ENCODE measurements at places on chromosomes 7 and 10.

DNA sequence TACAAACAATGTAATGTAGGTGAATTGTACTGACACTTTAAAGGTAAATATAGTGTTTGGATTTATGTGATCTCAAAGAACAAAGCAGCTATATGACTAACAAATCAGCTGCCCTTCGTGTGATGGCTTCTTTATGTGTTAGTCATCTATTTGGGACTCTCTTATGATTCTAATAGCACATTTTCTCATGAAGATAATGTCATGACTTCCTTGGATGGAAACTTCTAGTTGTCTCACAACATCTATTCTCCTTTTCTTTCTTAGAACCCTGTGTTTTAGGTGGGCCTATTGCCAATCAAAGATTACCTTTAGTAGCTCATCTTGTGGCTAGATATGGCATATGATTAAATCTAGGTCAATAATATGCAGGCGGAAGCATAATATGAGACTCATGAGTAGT lies 45.0 kb downstream of the TMEM106B start:
- DNase-seq, result no peak

GRCh38 chr7:86598311-86598710 lies 45.4 kb upstream of the GRM3 start:
- DNase-seq, result no peak

DNA sequence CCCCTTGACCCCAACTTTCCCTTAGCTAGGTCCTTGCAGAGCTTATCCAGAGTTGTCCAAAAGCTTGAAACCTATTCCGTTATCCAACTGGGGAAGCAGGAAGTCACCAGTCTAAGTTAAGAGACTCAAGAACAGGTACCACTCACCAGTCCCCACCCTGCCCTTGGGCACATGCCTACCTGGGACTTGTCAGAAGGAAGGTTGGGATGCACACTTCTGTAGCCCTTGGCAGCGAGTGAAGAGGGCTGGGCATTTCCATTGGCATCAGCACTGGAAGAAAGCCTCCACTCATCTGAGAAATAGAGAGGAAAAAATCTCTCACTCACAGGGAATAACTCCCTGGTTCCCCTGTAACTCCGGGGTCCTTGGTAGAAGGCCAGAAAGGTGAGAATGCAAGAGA lies 131.0 kb upstream of the PDLIM1 start:
- DNase-seq, result no peak

DNA sequence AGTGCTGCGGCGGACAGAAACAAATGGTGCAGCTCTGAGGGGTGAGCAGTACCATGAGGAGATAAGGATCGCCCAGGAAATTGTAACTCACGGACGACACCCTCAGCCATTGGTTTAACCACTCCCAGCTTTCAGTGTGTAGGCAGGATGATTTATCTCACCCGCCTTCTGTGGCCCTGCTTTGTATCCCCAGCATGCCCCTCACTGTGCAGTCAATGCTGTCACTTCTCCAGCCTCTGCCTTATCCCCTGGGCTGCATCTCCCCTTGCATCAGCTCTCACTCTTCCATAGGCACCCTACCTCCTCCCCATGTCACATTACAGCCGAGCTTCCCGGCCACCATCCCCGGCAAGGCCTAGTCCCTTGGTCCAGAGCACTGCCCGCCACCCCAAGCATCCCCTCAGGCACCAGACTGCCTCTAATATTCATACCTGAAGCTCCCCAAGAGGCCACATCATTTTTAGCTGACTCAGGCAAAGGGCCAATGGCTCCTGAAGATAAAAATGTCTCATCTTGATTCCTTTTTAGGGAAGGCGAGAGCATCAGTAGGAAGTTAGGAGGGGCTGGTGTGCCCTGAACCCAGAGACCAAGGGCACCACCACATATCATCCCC lies 77.1 kb downstream of the CARD11 start:
- DNase-seq, result no peak

GRCh38 chr10:79048639-79049550 lies 19.9 kb upstream of the ZMIZ1 start:
- no peak for DNase-seq

GRCh38 chr7:105256761-105257231 lies 131.9 kb downstream of the SRPK2 start:
- no peak for DNase-seq

DNA sequence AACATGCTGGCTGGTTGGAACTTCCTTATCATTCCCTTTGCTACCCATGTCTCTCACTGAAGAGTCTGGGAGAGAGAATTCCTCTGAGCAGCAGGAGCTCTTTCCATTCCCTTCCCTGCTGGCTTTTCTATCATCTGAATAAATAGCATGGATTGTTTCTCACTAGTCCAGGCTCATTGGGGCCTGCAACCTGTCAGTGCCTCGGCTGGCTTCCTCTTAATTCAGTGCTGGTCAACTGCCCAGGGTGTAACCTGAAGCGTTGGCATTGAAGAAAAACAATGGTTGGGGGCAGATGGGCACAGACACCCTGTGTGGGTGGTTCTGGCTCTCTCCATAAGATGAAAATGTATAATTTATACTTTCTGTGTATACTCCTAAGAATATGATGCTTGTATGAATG lies 155.6 kb downstream of the ANLN start:
- no peak for DNase-seq

GRCh38 chr10:69584624-69585023 lies 11.4 kb upstream of the NEUROG3 start:
- DNase-seq, result no peak

DNA sequence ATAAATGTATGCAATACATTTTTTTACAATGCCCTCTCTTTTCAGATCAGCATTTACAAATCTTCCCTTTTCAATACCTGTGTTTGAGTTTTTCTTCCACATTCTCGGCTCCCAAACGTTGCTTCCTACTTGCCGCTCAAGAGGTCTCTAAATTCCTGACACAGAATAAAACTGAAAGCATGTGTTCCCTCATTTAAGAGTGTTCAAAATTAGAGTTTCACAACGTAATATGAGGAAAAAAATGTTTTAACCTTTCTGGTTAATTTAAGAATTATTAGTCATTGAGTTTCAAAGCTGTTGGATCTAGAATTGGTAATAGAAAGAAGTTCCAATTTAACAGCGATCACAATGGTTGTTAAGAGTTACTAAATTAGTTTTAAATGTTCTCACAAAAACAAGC lies 100.4 kb downstream of the ARID5B start:
- no peak for DNase-seq

DNA sequence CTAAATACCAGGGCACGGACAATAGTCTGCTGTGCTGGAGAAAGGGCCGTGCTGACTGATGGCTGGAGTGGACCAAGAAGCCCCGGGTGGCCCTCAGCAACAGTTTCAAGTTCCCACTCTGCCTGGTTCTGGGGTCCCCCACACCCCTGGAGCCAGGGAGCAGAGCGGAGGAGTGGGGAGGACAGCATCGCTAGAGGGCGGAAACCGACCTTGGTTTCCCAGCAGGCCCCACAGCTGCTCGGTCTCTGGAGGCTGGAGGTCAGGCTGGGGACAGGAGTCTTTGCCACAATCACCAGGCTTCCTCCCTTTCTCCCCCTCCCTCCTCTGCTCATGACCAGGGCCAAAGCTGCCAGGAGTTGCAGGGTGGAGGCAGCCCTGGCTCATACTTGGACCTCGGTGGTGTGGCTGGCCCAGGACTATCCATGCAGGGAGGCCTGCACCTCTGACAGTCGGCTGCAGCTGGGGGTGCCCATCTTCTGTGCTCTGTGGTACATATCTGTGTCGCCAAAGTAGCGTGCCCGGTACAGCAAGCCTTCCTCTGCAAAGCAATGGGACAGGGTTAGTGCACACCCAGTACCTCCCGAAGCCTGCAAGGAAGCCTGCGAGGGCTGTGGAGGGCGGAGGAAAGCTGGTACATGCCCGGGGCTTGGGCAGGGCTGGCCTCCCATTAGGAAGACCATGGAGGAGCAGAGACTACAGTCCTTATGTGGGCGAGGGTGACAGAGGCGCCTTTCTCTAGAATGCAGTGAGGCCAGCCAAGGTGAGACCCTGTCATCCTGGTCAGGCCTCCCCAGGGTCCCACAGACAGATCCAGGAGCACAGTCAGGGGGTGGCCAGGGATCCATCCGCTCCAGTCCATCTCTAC lies 19.1 kb downstream of the DNAJB12 start:
- peak; percentile 43 for DNase-seq

GRCh38 chr7:157981778-157982177 lies 605.8 kb downstream of the PTPRN2 start:
- no peak for DNase-seq

- DNase-seq, result no peak
These were observed 85.6 kb downstream of the ST8SIA6 start for GRCh38 chr10:17368708-17369272.

GRCh38 chr10:26481914-26482550 lies 43.9 kb downstream of the APBB1IP start:
- no peak for DNase-seq

GRCh38 chr10:91082447-91082846 lies 138.0 kb upstream of the PCGF5 start:
- DNase-seq, result no peak

GRCh38 chr7:32489788-32490126 lies 423 bp downstream of the LSM5 start:
- DNase-seq, result no peak

DNA sequence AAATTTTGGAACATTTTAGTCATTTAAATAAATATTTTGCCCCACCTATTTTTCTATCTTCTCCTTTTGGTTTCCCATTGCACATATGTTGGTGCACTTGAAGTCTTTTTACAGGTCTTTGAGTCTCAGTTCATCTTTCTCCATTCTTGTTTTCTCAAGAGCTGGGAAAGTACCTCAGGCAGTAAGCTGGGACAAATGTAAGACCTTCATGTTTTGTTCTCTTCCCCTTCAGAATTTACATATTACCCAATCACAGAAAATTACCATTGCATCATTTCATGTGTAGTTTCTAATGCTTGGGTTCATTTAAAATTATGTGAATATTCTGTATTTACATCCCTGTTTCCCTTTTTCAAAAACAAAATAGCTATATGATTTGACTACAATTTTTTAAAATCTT lies 1150.0 kb upstream of the POT1 start:
- no peak for DNase-seq

DNA sequence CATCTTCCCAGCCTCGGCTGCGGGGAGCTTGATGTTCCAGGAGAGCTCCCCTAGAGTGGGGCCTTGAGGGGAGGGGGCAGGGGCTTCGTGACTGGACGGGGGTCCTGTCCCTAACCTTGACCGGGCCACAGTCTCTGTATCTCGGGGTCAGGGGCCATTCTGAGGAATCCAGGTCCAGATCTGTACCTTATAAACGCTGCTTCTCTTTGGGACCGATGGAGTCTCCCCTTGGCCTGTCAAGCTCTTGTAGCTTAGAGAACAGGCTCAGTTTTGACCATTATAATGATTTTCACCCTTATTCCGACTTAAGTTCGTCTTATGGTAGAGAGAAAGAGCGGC lies 831 bp downstream of the ZKSCAN5 start:
- no peak for DNase-seq

GRCh38 chr10:30688456-30688855 lies 58.9 kb upstream of the LYZL2 start:
- DNase-seq, result no peak

- DNase-seq, result no peak
These were observed 207.3 kb upstream of the ADO start for GRCh38 chr10:62597226-62597625.

DNA sequence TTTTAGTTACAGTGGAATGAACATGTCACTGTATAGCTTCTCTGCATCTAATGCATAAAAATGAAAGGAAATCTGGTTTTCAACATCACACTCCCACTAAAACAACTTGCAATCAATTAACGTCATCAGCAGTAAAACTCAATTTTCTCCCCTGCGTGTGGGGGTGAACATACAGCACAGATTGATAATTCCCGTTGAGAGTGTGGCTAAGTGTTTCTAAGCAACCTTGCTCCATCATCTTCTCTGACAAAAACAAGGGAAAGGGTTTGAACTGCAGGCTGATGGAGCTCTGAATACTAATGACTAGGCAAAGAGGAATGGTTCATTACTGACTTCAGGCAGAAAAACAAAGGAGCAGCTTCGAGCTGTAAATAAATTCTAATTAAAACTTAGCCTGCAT lies 238.3 kb downstream of the PARD3 start:
- no peak for DNase-seq

DNA sequence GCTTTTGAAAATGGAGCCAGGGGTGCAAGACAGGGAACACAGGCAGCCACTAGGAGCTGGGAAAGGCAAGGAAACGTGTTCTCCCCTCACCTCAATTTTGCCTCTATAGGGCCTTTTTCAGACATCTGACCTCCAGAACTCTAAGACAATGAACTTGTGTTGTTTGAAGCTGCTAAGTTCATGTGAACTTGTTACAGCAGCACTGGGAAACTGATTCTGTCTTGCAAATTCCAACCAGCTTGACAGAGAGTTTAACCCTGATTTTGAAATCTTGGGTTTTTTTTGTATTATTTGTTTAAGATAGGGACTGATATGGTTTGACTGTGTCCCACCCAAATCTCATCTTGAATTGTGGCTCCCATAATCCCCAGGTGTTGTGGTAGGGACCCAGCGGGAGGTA lies 852.9 kb downstream of the LRMDA start:
- DNase-seq, result no peak

DNA sequence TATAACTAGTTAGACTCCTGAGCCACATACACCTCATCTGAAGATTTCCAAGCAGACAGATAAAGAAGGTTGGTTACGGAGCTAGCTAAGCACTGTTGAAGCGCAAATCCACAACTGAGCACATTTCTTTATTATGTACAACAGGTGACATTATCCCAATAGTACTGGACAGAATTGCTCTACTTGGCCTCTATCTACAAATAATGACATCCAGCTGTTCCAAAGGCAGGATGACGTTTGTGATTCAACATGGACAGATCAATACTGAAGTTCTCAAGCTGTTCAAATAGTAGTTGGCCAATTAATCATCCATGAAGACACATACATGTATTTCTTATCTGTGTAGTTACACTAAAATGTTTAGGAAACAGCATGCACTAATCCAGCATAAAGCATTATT lies 101.0 kb downstream of the UBE2H start:
- no peak for DNase-seq

GRCh38 chr7:118801366-118801765 lies 576.9 kb downstream of the ANKRD7 start:
- no peak for DNase-seq

DNA sequence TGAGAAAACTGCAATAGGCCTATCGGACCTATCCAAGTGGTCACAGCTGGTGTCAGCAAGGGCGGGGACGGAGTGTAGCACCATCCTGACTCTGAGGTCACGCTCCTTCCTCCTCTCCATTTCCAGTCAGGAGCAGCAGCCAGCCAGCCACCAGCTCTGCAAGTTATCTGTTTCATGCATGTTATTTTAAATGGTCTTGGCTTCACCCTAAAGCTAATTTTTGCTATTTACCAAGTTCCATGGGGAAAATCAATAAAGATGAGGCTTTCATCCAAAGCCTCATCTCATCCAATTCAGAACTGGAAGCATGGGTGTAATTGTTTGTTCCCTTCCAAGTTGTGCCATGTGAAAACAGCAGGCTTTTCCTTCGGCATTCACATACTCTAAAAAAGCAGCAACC lies 49.3 kb downstream of the ICA1 start:
- no peak for DNase-seq

GRCh38 chr7:17405786-17406185 lies 107.3 kb downstream of the AHR start:
- no peak for DNase-seq

- DNase-seq, result no peak
These were observed 761.8 kb upstream of the MBL2 start for GRCh38 chr10:53534428-53534827.

GRCh38 chr10:3467052-3467951 lies 294.7 kb upstream of the PITRM1 start:
- peak; percentile 23 for DNase-seq
